Gastroesophageal sphincter (tissue), 4 donors: ENCODE measurements at places on chromosomes 12 and 14. TPM values are rescaled to one million over a fixed set of nuclear protein-coding genes. Genes with fewer than 3 reads are reported as not detected.

Gene BCL2L14
- not detected for total RNA-seq

Gene RFLNA
- total RNA-seq = 1.2 TPM

Gene PLEKHD1
- total RNA-seq = 0.08 TPM

Gene C3AR1
- 13.2 TPM for total RNA-seq

DNA sequence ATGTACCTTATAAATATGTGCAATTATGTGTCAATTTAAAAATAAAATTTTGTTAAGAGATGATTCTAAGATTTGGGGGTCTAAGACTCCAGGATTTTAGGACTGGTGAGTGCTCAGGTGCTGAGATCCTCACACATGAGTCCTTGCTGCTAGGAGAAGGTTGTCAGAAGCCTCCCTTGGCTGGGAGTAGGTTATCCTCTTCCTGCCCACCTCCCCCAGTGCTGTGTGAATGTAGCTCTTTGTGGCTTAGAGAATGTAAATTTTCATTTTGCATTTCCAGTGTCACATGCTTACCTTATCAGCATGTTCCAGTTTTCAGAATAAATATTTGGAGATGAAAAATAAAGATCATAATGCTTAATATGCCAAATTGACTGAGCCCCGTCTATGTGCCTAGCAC lies 114.2 kb upstream of the MDM1 start:
- H3K36me3 ChIP-seq = no peaks in the 10 kb centered on the region
- H3K27ac ChIP-seq = no peak overlapping the region
- ATAC-seq = no peak
- no peaks in the 10 kb centered on the region for H3K27me3 ChIP-seq
- peaks cover 7% of the 10 kb centered on the region for H3K4me1 ChIP-seq

- H3K36me3 ChIP-seq = no peaks in the 10 kb centered on the region
- peaks cover 76% of the 10 kb centered on the region for H3K4me1 ChIP-seq
- H3K4me3 ChIP-seq = no peak overlapping the region
- H3K27ac ChIP-seq = peak overlapping the region; percentile 82
Measured at GRCh38 chr12:27193854-27194544, 50.1 kb upstream of the STK38L start.

- H3K36me3 ChIP-seq = peaks cover 59% of the 10 kb centered on the region
- H3K27me3 ChIP-seq = no peaks in the 10 kb centered on the region
- ATAC-seq = no peak
- no peaks in the 10 kb centered on the region for H3K4me1 ChIP-seq
Measured at GRCh38 chr14:88856786-88857366, 32.4 kb downstream of the TTC8 start.

DNA sequence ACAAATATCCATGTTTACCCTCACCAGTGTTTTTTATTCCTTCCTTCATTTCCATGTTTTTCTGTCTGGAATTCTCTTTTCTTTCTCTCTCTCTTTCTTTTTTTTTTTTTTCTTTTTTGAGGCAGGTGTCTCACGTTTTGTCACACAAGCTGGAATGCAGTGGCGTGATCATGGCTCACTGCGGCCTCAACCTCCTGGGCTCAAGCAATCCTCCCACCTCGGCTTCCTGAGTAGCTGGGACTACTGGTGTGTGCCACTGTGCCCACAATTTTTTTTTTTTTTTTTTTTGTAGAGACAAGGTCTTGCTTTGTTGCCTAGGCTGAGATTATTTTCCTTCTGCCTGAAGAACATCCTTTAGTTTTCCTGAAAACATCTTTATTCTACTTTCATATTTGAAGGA lies 15.0 kb upstream of the AMIGO2 start:
- no peak overlapping the region for H3K27ac ChIP-seq
- no peaks in the 10 kb centered on the region for H3K27me3 ChIP-seq
- H3K36me3 ChIP-seq = no peaks in the 10 kb centered on the region
- no peaks in the 10 kb centered on the region for H3K4me1 ChIP-seq

DNA sequence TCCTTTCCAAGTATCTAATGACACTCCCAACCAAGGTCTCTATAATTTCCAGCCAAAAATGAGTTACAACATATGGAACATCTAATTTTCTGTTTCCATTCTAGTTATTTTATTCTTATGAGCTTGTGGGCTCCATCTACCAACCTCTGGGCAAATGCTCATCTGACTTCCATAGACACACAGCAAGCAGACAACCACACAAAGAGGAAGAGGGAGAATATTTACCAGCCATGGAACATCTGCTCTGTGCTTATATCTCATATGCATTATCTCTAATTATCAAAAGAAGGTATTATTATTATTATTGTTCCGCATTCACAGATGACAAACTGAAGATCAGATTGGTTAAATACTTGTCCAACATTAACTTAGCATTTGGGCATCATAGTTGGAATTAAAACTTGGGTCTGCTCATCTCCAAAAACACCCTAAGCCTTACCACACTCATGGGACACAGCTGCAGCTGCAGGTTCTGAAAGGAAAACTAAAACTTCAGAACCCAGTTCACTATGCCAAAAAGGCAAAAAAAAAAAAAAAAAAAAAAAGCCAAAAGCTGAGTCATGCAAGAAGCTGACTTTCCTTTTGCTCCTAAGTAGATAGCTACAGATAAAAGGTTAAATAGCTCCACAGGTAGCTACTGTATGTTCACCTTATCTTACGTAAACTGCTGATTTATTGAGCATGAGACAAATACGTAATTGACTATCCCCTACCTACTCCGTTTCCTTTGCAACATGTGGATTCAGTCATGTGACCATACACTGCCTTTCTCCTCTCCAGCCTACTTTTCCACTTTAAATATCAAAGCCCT lies 23.6 kb upstream of the TCL1B start:
- H3K4me3 ChIP-seq = no peak overlapping the region
- peaks cover 37% of the 10 kb centered on the region for H3K27me3 ChIP-seq
- no peaks in the 10 kb centered on the region for H3K36me3 ChIP-seq
- no peak overlapping the region for H3K27ac ChIP-seq

DNA sequence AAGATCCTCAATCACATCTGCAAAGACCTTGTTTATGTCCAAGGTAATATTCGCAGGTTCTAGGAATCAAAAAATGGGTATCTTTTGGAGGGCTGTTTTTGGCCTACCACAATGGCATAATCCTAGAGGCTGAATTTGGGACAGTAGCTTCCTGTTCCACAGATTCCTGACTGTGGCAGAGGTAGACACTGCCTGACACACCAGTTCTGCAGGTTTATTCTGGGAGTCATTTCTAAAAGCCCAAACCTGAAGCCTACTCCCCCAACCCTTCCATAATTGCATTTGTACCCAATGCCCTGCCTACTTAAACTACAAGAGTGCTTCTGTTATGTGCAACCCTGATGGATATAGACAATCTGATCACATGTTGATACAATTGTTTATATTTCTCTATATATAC lies 378.9 kb downstream of the PCNX1 start:
- no peaks in the 10 kb centered on the region for H3K27me3 ChIP-seq
- no peak overlapping the region for H3K27ac ChIP-seq

- no peaks in the 10 kb centered on the region for H3K27me3 ChIP-seq
- no peak overlapping the region for H3K27ac ChIP-seq
- ATAC-seq = no peak
- H3K4me1 ChIP-seq = no peaks in the 10 kb centered on the region
- no peaks in the 10 kb centered on the region for H3K36me3 ChIP-seq
- no peak overlapping the region for H3K4me3 ChIP-seq
Measured at GRCh38 chr12:44422559-44422958, 453.6 kb downstream of the NELL2 start.

DNA sequence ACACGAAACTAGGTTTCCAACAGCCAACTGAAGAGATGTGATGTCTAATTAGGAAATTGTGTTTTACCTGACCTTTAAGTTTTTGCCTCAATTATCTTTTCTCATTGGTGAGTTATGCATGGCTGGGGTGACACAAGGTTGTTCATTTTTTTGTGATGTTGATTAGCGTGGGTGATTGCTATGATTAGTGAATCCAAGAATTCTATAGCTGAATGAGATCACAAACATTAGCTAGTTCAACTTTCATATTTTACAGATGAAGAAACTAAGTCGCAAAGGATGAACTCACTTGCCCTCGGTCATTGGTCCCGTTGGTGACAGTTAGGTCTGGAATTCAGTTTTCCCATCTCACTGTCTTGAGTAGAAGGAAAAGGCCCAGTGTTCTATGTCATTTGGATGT lies 32.6 kb upstream of the LMNTD1 start:
- H3K27ac ChIP-seq = peak overlapping the region; percentile 69
- no peaks in the 10 kb centered on the region for H3K4me1 ChIP-seq
- H3K4me3 ChIP-seq = no peak overlapping the region
- ATAC-seq = no peak
- no peaks in the 10 kb centered on the region for H3K36me3 ChIP-seq

DNA sequence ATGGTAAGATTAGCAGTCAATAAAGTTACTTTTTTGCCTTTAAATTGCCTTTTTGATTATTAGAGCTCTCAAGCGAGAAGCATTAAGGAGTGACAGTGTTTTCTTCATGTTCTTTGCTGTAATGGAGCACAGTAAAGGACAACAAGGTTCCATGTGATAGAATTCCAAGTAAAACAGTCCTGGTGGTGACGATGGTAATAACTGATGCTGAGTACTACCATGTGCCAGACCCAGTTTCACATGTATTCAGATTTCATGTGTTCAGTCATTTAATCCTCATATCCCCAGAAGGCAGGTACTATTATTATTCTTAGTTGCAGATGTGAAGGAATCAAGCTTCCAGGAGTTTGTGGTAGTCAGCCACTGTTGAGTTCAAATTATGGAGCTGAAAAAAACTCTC lies 79.0 kb downstream of the FRMD6 start:
- no peak overlapping the region for H3K27ac ChIP-seq
- H3K36me3 ChIP-seq = peaks cover 39% of the 10 kb centered on the region
- no peak overlapping the region for H3K4me3 ChIP-seq
- H3K4me1 ChIP-seq = no peaks in the 10 kb centered on the region

GRCh38 chr14:75092698-75093097 lies 23.3 kb downstream of the ZC2HC1C start:
- H3K36me3 ChIP-seq = peaks cover 100% of the 10 kb centered on the region
- no peaks in the 10 kb centered on the region for H3K4me1 ChIP-seq
- ATAC-seq = no peak
- no peak overlapping the region for H3K4me3 ChIP-seq

DNA sequence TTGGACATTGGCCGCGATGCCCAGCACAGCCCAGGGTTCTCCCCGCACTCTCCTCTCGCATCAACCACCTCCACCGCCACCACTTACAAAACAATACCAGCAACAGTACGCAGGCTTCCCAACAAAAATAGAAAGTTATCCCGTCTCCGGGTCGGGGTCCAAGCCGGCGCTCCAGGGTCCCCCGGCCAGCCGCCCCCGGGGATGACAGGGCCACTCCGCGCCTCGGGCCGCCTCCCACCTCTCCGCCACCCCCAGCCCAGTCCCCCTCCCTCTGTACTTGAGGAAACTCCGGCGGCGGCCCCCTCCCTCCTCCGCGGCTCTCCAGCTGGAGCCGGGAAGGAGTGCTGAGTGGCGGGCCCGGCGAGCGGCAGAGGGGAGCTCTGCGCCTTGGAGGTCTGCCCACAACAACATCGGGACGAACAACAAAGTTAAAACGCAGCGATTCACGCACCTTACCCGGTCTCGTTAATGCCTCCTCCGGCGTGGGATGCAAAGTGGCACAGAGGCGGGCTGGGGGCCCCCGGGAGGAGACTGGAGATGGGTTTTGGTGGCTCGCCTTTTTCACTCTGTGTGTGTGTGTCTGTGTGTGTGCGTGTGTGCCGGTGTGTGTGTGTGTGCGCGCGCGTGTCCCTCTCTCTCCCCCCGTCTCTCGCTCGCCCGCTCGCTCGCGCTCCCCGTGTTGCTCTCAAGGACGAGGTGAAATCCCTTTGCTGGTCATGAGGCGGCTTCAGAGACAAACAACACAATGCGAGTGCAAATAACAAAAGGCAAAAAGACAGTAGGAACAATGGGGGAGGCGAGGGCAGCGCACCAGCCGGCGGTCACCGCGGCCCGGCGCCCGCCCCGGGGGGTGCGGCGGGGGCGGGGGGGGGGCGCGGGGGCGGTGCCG lies 386.8 kb downstream of the BCAT1 start:
- ATAC-seq = peak; percentile 78
- H3K27me3 ChIP-seq = peaks cover 11% of the 10 kb centered on the region
- no peaks in the 10 kb centered on the region for H3K36me3 ChIP-seq
- H3K4me1 ChIP-seq = peaks cover 33% of the 10 kb centered on the region
- H3K27ac ChIP-seq = peak overlapping the region; percentile 67

DNA sequence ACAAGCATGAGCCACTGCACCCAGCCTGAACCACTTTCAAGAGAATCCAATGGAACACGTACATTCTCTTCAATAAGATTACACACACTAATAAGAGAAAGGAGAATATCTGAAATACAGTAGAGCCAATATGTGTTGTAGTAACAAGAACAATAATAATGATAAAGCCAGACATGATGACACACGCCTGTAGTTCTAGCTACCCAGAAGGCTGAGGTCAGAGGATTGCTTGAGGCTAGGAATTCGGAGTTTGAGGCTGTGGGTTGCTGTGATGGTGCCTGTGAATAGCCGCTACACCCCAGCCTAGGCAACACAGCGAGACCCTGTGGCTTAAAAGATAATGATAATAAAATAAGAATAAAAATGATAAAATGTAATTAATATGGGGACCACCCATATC lies 15.6 kb downstream of the APOBEC1 start:
- H3K36me3 ChIP-seq = no peaks in the 10 kb centered on the region
- no peak overlapping the region for H3K4me3 ChIP-seq
- no peaks in the 10 kb centered on the region for H3K4me1 ChIP-seq
- ATAC-seq = no peak
- no peaks in the 10 kb centered on the region for H3K27me3 ChIP-seq

DNA sequence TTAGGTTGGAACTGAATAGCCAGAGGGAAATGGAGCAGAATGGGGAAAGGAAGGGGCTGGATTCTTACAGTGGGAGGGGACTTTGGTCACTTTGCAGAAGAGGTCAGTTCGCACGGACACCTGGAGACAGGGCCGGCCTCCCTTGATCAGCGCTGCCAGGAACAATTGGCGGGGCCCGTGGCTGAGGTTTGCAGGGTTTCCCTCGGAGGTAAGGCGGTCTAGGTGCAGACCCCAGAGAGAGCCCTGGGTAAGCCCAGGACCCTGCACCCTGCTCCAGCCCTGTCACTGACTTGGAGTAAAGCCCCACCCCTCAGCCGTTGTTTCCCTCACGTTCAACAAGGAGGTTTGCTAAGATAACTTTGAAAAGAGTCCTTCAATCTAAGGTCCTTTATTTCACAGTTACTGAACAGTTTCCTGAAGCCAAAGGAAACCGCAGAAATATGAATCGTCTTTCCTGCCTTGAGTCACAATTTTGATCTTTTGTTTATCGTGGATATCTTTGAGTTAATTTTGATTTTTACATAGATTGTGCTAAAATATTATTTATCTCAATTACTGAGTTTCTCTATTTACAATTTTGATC lies 231.4 kb upstream of the RTL1 start:
- H3K27me3 ChIP-seq = peaks cover 27% of the 10 kb centered on the region
- H3K27ac ChIP-seq = no peak overlapping the region
- no peaks in the 10 kb centered on the region for H3K36me3 ChIP-seq
- H3K4me1 ChIP-seq = no peaks in the 10 kb centered on the region
- no peak overlapping the region for H3K4me3 ChIP-seq
